ENCODE measurements at places on chromosomes 13 and 19. TPM values are rescaled to one million over a fixed set of nuclear protein-coding genes. Genes with fewer than 3 reads are reported as not detected.

Gene MAST1
- total RNA-seq, result 0.73 TPM

Gene SIGLECL1
- not detected for total RNA-seq

Gene ATP4B
- total RNA-seq, result not detected

Gene NDUFA7
- 49.6 TPM for total RNA-seq

Gene ZNF878
- total RNA-seq, result 0.61 TPM

Gene ZNF585A
- total RNA-seq, result 5.4 TPM

Data from T-helper 2 cell treated with Interferon-gamma antibody and Interleukin-4, amounts not matched to agents 100 ng/mL and 5 ng/mL, for 36 hours (primary cell).